ENCODE measurements at places on chromosomes 1 and 21.

GRCh38 chr21:30200000-30200399 lies 15.9 kb downstream of the CLDN8 start:
- DNase-seq: no peak

GRCh38 chr1:108113496-108113895 lies 86.6 kb downstream of the SLC25A24 start:
- DNase-seq: no peak

DNA sequence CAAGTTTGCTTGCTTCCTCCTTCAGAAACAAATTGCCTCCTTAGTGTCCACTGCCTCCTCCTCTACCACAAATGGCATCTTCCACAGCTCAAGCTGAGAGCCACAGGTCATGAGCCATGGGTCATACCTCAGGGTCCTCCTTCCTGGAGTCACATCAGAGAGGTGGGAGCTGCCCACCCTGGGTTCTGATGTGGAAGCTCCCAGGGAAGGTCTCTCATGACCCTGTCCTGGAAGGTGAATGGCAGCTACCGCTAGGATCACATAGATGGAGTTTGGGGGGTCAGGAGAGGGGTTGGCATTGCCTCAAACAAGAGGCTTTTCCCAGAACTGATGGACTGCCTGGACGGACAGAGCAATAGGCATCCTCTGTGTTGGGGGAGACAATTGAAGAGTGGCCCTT lies 321.4 kb downstream of the MATN1 start:
- no peak for DNase-seq

- DNase-seq: peak; percentile 66
Observed at GRCh38 chr1:226737819-226738420, 1.2 kb downstream of the ITPKB start.

DNA sequence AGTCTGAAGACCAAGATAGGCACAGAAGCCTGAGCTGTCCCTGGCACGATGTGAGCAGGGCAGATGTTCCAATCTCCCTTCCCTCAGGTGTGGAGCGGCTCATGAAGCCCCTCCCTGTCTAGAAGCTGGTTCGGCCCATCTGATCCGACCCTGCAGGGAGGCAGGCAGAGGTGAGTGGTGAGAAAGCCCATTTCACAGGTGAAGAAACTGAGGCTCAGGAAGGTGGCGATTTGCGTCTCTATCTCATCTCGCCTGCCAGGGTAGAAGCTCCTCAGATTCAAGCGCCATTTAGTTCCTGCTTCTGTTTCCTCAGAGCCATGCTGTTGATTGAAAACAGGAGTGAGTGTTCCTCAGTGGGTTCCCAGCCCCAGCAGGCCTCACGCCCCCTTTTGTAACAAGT lies 16.9 kb upstream of the TENT5B start:
- DNase-seq: no peak

GRCh38 chr1:107003972-107004371 lies 52.5 kb upstream of the PRMT6 start:
- no peak for DNase-seq

GRCh38 chr1:15680561-15681348 lies 3.4 kb upstream of the PLEKHM2 start:
- no peak for DNase-seq

GRCh38 chr1:228194921-228195812 lies 12.7 kb upstream of the OBSCN start:
- no peak for DNase-seq

- no peak for DNase-seq
Observed at GRCh38 chr1:188817814-188818213, 1659.8 kb downstream of the BRINP3 start.

GRCh38 chr1:101175886-101176285 lies 60.9 kb upstream of the S1PR1 start:
- no peak for DNase-seq

GRCh38 chr1:212595787-212596714 lies 12.5 kb upstream of the ATF3 start:
- peak; percentile 40 for DNase-seq

GRCh38 chr1:109892561-109893368 lies 17.9 kb upstream of the CSF1 start:
- DNase-seq: no peak

DNA sequence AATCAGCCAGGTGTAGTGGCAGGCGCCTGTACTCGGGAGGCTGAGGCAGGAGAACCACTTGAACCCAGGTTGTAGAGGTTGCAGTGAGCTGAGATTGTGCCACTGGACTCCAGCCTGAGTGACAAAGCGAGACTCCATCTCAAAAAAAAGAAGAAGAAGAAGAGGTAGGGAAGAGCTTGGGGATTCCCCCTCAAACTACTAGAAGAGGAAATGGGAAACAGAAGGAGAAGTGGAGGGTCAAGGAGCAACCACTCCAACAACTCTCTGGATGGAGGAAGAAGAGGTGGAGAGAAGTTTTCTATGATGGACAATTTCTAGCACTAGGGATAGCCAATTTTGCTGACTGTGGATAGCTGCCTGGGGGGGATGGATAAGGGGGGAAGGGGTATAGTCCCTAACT lies 14.9 kb upstream of the SLAMF9 start:
- DNase-seq: no peak
